Upper lobe of right lung (tissue), 1 donor: ENCODE measurements at places on chromosomes 12 and 14. TPM values are rescaled to one million over a fixed set of nuclear protein-coding genes. Genes with fewer than 3 reads are reported as not detected.
A peak's percentile ranks its signal among the peaks of the same experiment; 100 is the strongest.

DNA sequence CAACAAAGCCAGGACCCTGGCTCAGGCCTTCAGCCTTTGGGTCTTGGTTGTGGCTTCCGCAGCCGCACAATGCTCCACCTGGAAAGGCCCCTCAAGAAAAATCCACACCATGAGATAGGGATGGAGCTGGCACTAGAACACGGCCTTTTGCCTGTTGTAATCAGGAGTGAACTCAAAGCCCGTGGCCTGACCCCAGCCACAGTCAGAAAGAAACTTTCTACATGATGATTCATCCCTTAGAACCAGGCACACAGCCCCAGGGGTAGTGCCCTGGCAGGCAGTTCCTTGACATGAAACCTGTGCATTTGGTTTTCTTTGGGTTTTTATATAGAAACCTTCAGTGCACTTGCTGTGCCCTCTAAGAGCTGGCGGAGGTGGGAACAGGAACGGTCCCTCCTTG is 5.1 kb downstream of the CLMN start:
- DNase-seq = no peak
- H3K27me3 ChIP-seq = no peaks in the 10 kb centered on the region
- H3K27ac ChIP-seq = peak overlapping the region; percentile 60
- peaks cover 22% of the 10 kb centered on the region for H3K4me1 ChIP-seq
- no peak overlapping the region for H3K4me3 ChIP-seq

DNA sequence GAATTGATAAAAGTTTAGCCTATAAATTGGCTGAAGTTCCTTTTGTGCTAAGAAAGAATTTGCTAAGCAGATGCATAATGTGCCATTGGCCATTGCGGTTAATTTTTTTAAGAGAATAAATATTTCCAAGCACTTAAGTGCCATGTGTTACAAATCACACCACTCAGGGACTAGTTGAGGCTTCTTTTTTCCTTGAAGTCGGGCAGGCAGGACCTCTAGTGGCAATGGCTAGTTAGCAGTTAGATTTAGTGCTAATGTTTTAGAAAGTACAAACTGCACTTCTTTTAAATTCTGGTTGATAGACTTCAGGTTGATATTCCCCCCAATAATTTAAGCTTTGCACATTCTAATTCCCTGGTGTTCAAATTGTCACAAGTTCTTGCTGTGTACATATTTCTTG is 294.3 kb downstream of the APAF1 start:
- no peak for DNase-seq
- no peaks in the 10 kb centered on the region for H3K27me3 ChIP-seq
- H3K36me3 ChIP-seq = no peaks in the 10 kb centered on the region
- no peak overlapping the region for H3K4me3 ChIP-seq

- H3K36me3 ChIP-seq = no peaks in the 10 kb centered on the region
- no peak for DNase-seq
- H3K4me1 ChIP-seq = no peaks in the 10 kb centered on the region
- H3K27me3 ChIP-seq = no peaks in the 10 kb centered on the region
- no peak overlapping the region for H3K27ac ChIP-seq
These were observed 258.9 kb downstream of the DPF3 start for GRCh38 chr14:72634691-72635616.

- peak overlapping the region; percentile 77 for H3K4me3 ChIP-seq
- no peak for DNase-seq
- no peaks in the 10 kb centered on the region for H3K36me3 ChIP-seq
- peak overlapping the region; percentile 95 for H3K27ac ChIP-seq
These were observed 835 bp downstream of the VEZT start for GRCh38 chr12:95218150-95219133.

DNA sequence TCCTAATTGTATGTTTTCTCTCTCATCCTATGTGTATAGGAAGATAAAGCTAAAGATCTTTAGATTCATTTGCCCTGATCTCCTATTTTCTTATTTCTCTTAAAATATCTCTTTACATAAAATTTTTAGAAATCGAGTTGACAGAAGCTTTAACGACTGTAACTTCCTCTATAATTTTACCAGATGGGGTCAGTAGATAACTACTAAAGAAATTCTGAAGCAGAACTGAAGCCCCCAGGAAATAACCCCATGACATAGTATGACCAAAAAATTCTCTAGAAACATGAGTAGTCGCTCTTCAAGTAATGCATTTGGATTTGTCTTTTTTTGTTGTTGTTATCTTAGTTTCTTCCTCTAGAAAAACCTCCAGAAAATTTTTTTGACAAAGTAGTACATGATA is 288.0 kb downstream of the ERC1 start:
- H3K27ac ChIP-seq = no peak overlapping the region
- no peak overlapping the region for H3K4me3 ChIP-seq
- no peak for DNase-seq
- peaks cover 3% of the 10 kb centered on the region for H3K4me1 ChIP-seq
- H3K27me3 ChIP-seq = no peaks in the 10 kb centered on the region

GRCh38 chr14:95490727-95491451 is 25.6 kb downstream of the SYNE3 start:
- H3K4me1 ChIP-seq = peaks cover 23% of the 10 kb centered on the region
- H3K27me3 ChIP-seq = no peaks in the 10 kb centered on the region
- DNase-seq = no peak
- no peak overlapping the region for H3K4me3 ChIP-seq

DNA sequence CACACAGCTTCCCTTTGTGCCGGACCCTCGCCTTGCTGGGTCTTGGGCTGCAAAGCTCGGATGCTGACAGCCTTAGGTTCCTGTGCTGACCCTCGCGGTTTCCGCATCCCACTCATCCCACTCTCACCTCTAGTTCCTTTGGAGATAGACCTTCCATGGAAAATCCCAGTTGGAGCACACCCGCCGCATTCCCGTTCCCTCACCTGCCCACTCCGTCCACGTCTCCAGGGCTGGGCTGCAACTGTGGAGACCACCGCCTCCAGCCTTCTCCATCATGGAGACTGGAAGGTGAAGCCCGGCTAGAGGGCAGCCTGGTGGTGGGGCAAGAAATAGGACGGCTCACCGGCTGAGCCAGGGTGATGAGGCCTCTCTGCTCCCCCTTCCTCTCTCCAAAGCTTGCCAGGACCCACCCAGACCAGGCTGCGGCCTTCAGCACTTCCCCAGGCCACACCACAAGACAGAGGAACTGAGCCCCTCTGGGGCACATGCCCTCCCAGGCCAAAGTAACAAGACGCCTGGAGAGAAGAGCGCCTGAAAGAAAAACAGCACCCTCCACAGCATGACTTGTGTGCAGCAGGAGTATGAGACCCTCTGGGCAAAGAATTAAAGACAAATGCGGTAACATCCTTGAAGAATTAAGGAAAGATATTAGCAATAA is 15.0 kb downstream of the TMEM121 start:
- no peaks in the 10 kb centered on the region for H3K4me1 ChIP-seq
- peaks cover 20% of the 10 kb centered on the region for H3K27me3 ChIP-seq
- no peak overlapping the region for H3K27ac ChIP-seq
- no peak overlapping the region for H3K4me3 ChIP-seq
- DNase-seq = no peak

DNA sequence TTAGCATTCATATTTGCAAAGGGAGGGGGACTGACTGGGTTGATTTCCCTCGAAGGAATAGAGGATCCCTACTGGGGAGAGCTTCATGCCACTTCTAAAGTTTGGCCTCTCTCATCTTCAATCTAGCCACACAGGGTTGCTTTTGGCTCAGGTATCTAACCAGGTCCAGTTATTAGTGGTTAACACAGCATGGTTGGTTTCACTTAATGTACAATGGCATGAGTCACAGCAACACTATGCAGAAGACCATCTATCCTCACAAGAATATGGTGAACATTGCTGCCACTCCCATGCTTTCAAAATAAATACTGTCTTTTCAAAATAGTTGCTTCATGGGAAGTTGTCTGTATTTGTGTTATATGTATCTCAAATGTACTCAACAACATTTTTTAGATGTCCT is 6.6 kb upstream of the RAB3IP start:
- H3K4me1 ChIP-seq = no peaks in the 10 kb centered on the region
- no peaks in the 10 kb centered on the region for H3K27me3 ChIP-seq
- no peak overlapping the region for H3K27ac ChIP-seq
- no peaks in the 10 kb centered on the region for H3K36me3 ChIP-seq
- H3K4me3 ChIP-seq = no peak overlapping the region
- no peak for DNase-seq

- H3K4me1 ChIP-seq = peaks cover 7% of the 10 kb centered on the region
- DNase-seq = no peak
- H3K27me3 ChIP-seq = no peaks in the 10 kb centered on the region
- H3K27ac ChIP-seq = peak overlapping the region; percentile 3
- no peaks in the 10 kb centered on the region for H3K36me3 ChIP-seq
These were observed 35.5 kb downstream of the GPHB5 start for GRCh38 chr14:63282997-63283883.

GRCh38 chr12:124442772-124443445 is 124.5 kb downstream of the NCOR2 start:
- no peak overlapping the region for H3K4me3 ChIP-seq
- no peaks in the 10 kb centered on the region for H3K4me1 ChIP-seq
- H3K27ac ChIP-seq = no peak overlapping the region

GRCh38 chr12:94165670-94166364 is 17.4 kb downstream of the PLXNC1 start:
- DNase-seq = no peak
- H3K4me1 ChIP-seq = peaks cover 4% of the 10 kb centered on the region

GRCh38 chr12:8123124-8123912 is at the start of gene CLEC4A:
TSS of gene CLEC4A (plus strand) at chr12:8123617. CDS start at chr12:8123879, 262 bp downstream.
- DNase-seq = no peak
- H3K4me3 ChIP-seq = peak within 1 kb of the TSS; percentile 9
- H3K4me1 ChIP-seq = no peaks in the 10 kb centered on the region
- no peaks in the 10 kb centered on the region for H3K27me3 ChIP-seq
- H3K36me3 ChIP-seq = no peaks in the 10 kb centered on the region
- H3K27ac ChIP-seq = peak within 1 kb of the TSS; percentile 53

DNA sequence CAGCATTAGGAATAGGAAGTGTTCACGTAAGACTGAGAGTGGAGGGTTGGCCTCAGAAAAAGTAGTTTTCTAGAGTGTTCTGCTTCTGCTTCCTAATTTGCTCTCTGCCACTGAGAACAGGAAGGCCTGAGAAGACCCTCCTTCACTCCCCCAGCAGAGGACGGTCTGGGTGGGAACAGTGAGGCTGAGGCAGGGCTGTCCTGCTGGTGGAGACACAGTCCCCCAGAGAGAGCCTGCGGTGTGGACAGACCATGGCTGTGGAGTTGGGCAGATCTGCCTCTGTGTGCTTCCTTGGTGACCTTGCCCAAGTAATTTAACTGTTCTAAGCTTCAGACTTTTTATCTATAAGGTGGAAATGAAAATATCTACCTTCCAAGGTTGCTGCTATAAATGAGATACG is 182.3 kb downstream of the DACT1 start:
- H3K4me1 ChIP-seq = no peaks in the 10 kb centered on the region
- H3K27ac ChIP-seq = no peak overlapping the region
- no peak overlapping the region for H3K4me3 ChIP-seq
- no peaks in the 10 kb centered on the region for H3K36me3 ChIP-seq
- DNase-seq = no peak

GRCh38 chr12:52795694-52796428 is at the start of gene KRT3:
TSS of gene KRT3 (minus strand) at chr12:52796117. CDS start at chr12:52796042, 75 bp downstream.
- peaks cover 34% of the 10 kb centered on the region for H3K27me3 ChIP-seq
- H3K4me3 ChIP-seq = no peak within 1 kb of the TSS
- peaks cover 11% of the 10 kb centered on the region for H3K4me1 ChIP-seq
- no peaks in the 10 kb centered on the region for H3K36me3 ChIP-seq
- peak; percentile 44 for DNase-seq

DNA sequence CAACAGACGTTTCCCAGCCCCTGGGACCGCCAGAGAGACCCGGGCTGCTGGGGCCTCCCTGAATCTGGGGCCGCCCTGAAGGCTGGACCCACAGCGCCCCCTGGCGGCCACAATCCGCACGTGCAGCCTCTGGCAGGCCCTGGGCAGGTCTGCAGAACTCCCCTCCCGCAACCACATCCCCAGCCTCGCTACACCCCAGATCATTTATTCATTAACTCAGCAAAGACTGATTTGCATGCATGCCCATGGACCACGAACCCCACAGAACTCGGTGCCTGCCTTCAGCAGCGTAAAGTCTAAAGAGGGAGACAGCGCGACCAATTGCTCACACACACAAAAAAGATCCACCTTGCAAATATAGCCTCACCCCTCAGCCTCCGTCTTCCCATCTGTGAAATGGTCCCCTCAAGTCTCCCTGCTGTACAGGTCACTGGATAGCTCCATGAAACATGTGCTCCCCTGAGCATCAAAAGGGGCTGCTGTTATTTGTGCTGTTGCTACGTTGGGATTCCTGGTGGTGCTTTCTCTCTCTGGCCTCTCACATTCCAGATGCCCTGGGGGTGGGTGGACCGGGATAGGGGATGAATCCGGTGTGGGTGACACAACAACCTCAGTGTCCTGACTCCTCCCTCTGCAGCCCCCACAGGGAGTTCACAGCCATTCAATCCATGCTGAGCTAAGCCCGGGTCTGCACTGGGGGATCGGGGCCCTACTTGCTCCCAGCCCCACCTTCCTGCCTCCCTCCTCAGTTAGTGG is 96.4 kb downstream of the SCARB1 start:
- no peak overlapping the region for H3K4me3 ChIP-seq
- H3K4me1 ChIP-seq = peaks cover 28% of the 10 kb centered on the region
- H3K36me3 ChIP-seq = no peaks in the 10 kb centered on the region
- peak; percentile 89 for DNase-seq
- peak overlapping the region; percentile 72 for H3K27ac ChIP-seq

DNA sequence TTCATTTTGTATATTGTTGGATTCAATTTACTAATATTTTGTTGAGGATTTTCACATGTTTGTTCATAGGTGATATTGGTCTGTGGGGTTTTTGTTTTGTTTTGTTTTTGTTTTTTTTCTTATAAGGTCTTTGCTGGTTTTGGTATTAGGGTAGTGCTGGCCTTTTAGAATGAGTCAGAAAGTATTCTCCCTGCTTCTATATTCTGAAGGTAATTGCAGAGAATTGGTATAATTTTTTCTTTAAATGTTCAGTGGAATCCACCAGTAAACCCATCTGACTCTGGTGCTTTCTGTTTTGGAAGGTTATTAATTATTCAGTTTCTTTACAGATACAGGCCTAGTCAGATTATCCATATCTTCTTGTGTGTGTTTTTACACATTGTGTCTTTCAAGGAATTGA is 8.9 kb downstream of the TOGARAM1 start:
- H3K4me1 ChIP-seq = peaks cover 15% of the 10 kb centered on the region
- no peaks in the 10 kb centered on the region for H3K27me3 ChIP-seq
- no peak overlapping the region for H3K4me3 ChIP-seq

- no peak for DNase-seq
- H3K36me3 ChIP-seq = no peaks in the 10 kb centered on the region
- H3K4me1 ChIP-seq = peaks cover 4% of the 10 kb centered on the region
- H3K27ac ChIP-seq = no peak overlapping the region
These were observed 160.4 kb upstream of the NOS1 start for GRCh38 chr12:117521867-117522266.

GRCh38 chr12:31106101-31106803 is 32.6 kb downstream of the DDX11 start:
- H3K27me3 ChIP-seq = no peaks in the 10 kb centered on the region
- no peak overlapping the region for H3K4me3 ChIP-seq
- H3K27ac ChIP-seq = no peak overlapping the region
- no peaks in the 10 kb centered on the region for H3K4me1 ChIP-seq
- DNase-seq = no peak
- no peaks in the 10 kb centered on the region for H3K36me3 ChIP-seq

PRH2 gene
- total RNA-seq = not detected

USP30 gene
- 13.6 TPM for total RNA-seq

CDK4 gene
- total RNA-seq = 77.6 TPM

SLC39A5 gene
- total RNA-seq = 0.87 TPM

KRT2 gene
- total RNA-seq = not detected

CELA1 gene
- not detected for total RNA-seq
